ENCODE measurements at places on chromosomes 5 and 9. TPM values are rescaled to one million over a fixed set of nuclear protein-coding genes. Genes with fewer than 3 reads are reported as not detected.

PTGR1 gene
- total RNA-seq, result 948 TPM

TAF11L5 gene
- not detected for total RNA-seq

DNA sequence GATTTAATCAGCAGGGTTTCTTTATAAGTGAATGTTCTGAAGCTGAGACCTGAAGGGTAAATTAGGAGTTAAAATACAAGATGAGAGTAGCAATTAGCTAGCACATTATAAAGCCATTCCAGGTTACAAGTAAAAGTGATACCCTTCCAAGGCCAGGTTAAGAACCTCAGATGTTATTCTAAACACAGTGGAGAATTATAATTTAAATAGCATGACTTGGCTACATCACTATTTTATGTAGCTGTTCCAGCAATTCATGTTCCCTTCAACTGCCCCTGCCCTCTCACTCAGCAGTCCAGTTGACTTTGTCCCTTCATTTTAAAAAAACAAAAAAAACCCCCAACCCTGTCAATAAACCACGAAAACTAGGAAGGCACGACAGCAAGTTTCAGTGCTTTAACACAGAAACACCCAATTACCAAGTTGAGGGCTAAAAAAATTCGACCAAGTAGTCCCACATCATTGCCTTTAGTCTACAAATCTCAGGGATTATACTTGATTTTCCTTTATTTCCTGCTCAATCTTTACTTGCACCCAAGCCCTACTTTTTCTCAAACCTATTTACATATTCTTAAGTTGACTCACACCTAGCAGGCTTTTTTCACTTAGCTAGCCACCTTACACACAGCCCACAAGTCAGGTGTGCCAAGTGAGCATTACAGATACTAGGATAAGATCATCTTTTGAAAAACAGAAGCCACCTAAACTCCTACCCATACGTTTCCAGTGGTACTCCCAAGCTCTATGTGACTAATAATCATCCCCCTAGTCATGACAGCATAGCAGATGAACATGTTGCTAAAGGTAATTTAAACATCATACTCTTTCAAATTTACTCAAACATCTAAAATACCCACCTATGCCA, 3.4 kb downstream of the RPL37 start:
- DNase-seq, result no peak

DNA sequence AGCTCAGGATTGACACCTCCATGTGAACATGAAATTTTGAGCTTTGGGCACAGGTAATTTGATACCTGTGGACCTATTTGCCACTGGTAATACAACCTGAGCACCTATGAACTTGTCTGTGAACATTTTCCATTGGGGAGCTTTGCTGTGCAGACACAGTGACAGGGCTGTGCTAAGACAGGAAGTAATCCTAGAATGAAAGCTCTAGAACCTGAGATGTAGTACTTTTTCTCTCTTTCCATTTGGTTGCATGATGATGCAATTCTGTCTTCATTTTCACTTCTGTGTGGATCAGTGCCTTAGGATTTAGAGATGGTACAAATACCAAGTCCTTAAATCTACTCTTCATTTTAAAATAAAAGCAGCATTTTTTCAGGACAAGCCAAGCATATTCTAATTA, 216.9 kb downstream of the NR3C1 start:
- DNase-seq, result no peak

DNA sequence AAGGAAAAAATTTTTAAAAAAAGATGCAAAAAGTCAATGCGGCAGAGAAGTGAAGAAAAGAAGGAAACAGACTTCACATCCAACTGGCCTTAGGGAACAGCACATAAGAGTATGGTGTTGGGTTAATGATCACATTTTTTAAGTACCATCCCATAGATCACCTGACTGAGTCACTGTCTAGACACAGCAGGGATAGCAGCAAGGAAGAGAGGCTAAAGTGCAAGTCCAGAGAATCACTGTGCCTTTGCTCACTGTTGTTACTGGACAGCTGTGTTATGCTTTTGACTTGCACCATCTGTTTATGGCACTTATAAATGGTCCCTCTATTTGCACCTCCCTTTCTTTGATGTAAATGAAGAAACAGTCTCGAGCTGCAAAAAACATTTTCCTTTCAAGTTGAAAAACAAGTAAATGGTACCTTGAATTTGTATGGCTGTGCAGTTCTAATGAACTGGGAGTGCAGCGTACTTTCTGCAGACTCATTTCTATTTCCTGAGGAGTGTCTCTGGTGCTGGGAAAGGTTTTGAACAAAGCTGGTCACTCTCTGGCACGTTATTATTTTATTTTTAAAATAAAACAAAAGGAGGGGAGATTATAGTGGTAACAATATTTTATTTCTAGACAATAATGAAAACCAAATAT, 84.2 kb downstream of the TRPM6 start:
- DNase-seq, result no peak

DNA sequence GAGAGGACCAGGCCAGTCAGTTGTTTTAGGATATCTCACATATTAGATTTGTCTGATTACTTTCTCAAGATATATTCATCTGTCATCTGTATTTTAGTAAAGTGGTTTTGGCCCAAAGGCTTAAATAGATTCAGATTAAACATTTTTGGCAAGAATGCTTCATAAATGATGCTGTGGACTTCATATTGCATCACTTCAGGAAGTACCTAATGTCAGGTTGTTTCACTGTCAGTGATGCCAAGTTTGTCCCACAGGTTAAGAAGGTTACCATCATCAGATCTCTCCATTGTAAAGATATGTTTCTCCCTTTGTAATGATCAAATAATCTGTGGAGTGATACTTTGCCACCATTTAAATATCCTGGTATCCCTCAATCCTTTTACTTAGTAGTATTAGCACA, 37.3 kb downstream of the ERCC6L2 start:
- no peak for DNase-seq

GRCh38 chr5:9454012-9454481, 91.8 kb downstream of the SEMA5A start:
- DNase-seq, result peak; percentile 79

All from Peyer's patch (tissue), 4 donors.